ENCODE measurements at places on chromosomes 6 and 20.

GRCh38 chr6:77362055-77362454, 101.2 kb downstream of the HTR1B start:
- no peak for DNase-seq

DNA sequence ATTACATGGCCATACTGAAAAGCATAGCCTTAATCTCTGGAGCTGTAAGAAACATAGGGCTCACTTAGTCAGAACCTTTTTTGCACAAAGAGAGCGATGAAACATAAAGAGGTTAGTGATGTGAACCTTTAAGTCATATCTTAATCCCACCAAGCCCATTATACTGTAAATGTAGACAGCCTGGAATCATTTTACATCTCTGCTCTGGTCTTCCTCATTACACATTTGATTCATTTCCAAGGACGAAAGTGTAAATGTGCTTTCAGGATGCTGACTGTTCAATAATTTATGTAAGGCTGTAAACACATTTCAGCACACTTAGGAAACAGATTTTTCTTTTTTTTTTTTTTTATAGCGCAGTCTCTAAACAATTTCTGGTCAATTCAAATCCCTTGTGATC, 131.3 kb upstream of the B3GAT2 start:
- no peak for DNase-seq

- DNase-seq, result no peak
Observed at GRCh38 chr20:59603781-59604541, at the start of gene PHACTR3. Gene PHACTR3 (plus strand): TSS chr20:59604540. CDS start chr20:59605015, 475 bp downstream.

DNA sequence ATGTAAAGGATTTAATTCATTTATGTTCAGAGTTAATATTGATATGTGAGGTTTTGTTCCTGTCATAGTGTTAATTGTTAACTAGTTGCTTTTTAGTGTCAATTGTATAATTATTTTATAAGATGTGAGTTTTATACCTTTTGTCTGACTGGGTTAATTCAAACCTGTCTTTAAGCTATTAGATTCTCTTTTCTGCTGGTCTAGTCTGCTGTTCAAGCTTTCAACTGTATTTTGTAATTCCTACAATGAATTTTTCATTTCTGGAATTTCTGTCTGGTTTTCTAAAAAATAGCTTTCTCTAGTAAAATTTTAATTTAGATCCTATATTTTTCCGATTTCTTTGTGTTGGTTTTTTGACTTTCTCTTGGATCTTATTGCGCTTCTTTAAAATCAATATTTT, 26.5 kb downstream of the IGF2R start:
- DNase-seq, result no peak

DNA sequence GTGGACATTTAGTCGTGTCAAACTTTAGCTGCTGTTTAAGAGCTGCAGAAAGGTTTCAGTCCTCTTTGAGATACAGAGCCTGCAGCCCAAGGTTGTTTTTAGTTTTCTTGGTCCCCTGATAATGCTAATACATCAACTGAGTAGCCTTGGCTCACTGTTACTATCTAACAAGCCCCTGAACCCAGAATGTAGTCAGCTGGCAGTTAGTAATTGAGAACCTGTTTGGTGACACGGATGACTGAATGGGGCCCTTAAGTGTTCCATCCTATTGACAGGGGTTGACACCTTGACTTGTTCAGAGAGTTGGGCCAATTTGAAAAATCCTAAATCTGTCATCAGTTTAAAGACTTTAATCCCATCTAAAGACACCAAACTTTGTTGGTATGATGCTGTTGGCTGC, 2.8 kb downstream of the RTN4IP1 start:
- DNase-seq, result no peak

- no peak for DNase-seq
Observed at GRCh38 chr6:166588691-166589336, 2.3 kb upstream of the RAMACL start.

GRCh38 chr6:111872401-111873177, 663 bp downstream of the FYN start:
- DNase-seq, result peak; percentile 62

DNA sequence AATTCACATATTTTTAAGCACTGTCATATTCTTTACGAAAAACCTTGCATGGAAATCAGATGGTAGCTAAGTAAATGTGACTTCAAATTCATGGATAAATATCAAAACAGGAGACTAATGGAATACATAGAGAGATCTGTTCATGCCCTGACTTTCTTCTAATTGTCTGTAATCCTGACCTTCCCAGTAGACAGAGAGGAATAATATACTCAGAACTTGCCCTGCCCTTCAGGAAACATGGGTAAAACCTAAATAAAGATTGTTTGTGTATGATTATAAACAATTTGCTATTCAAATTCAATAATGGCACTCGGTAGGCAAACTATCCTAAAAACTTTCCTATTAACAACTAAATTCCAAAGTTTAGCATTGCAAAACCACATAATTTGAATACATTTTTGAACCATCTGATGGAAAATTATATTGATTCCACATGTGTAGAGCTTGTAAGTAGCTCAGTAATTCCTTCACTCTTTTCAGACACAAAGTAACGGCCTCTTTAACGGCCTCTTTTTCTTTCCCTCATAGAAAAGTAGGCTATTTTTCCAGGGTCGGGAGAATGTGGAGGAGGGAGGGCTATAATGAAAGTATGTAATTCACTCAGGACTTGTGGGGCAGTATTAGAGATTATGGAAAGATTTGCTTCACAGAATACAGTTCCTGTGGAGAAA, 227.6 kb downstream of the ALDH8A1 start:
- no peak for DNase-seq

- no peak for DNase-seq
Observed at GRCh38 chr20:62970307-62971210, 18.1 kb downstream of the SLC17A9 start.

- no peak for DNase-seq
Observed at GRCh38 chr20:2144850-2145249, 43.2 kb downstream of the STK35 start.

DNA sequence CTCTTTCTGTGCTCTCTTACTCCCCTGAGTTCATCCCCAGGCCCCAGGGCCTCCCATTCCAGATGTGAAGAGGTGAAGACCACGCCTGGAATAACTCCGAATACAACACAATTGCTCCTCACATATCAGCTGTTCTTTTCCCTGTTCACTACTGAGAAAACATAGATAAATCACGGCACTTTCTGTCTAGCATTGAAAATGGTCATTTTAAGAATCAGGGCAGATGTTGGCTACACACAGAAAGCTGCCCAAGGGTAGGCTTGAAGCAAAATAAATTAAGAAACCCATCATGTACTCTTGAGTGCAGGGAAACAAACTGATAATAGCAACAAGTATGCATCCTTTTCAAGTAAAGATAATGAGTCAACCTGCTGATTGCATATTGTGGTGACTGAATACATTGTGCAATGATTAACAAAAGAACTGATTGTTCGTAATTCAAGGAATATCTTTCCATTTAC, 382.5 kb downstream of the PRKN start:
- no peak for DNase-seq

GRCh38 chr20:59940956-59941294, 736 bp downstream of the FAM217B start:
- no peak for DNase-seq

- no peak for DNase-seq
Observed at GRCh38 chr6:107237992-107238660, 122.8 kb upstream of the BEND3 start.

GRCh38 chr20:25056690-25057233, 1.2 kb downstream of the ACSS1 start:
- no peak for DNase-seq

DNA sequence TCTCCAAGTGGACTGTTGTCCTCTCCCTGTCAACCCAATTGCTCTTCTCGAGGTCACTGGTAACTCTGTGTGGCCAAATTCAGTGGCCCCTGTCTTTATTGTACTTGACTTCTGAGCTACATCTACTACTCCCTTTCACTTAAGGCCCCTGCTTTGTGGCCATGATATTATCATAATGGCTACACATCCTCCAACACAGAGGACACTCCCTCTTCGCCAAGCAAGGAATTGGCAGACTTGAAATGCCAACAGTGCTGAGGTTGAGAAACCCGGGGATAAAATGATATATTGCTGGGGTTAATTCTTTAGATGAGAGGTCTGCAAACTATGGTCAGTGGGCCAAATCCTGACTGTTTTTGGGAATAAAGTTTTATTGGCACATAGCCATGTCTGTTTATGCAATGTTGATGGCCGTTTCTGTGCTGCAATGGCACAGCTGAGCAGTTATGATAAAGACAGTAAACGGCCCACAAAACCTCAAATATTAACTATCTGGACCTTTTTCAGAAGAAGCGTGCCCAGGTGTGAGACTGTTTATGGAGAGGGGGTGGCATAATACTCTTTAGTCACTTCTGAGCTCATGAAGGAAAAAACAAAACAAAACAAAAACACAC, 12.0 kb upstream of the MRPS10 start:
- no peak for DNase-seq

DNA sequence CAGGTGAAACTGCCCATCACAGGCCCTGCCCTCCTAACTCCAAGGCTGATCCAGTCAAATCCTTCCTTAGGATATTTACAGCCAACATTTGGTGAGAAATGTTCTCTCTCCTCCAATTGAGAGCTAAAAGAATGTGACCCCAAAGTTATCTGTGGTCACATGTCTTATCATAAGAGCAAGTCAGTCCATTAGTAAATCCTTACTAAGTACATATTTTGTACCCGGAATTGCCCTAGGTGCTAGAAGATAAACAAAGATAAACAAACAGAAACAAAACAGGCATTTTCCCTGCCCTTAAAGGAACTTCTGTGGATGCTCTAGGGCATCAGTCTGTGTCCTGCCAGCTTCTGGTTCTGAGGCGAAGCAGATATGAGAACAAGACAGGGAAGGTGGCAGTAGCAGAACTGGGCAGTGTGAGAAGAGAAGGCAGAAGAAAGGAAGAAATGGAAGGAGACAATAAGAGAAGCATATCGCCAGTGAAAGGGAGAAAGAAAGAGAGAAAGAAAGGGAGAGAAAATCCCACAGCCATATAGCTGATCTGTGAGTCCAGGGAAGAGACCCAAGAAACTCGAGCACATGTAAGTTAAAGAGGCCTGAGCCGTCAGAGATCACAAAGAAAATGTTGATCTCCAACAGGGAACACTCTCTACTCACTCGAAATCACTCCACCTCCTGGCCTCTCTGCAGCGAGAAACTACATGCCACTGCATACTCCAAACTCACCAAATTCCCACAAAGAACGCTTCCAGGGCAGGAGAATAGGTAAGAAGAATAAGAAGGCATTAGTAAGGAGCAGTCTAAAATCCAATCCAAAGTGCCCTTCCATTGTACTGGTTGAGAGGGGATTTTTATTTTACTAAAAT, 41.7 kb downstream of the CDK5RAP1 start:
- DNase-seq, result no peak

DNA sequence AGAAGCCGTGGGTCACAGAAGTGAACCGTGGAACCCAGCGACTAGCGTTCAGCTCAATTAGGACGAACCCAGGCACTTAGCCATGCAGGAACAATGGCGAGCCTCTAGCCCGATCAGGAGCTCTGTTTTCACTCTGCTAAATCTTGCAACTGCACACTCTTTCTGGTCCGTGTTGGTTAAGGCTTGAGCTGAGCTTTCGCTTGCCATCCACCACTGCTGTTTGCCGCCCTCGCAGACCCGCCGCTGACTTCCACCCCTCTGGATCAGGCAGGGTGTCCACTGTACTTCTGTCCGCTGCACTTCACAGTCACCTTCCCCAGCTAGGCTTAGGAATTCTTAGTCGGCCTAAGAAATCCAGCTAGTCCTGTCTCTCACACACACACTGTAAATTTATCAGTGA, 25.7 kb upstream of the SLC32A1 start:
- DNase-seq, result no peak

DNA sequence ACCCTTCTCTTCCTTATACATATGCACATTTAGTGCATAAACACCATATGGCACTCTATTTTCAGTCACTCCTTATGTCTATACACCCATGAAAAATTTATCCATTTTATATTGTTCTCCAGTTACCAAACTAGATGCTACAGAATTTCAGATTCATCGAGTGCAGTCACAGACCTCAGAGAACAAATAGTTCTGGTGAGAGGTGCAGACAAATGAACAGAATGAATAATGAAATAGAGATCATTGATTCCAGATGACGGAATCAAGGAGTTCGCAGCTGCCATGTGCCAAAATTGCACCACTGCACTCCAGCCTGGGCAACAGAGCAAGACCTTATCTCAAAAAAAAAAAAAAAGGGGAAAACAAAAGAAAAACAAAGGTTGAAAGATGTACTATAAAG, 214.8 kb upstream of the CEP162 start:
- DNase-seq, result no peak

Data from T-helper 9 cell (primary cell).